ENCODE measurements at places on chromosomes 4 and X.
A peak's percentile ranks its signal among the peaks of the same experiment; 100 is the strongest.

- DNase-seq: peak; percentile 65
Measured at GRCh38 chr4:139300431-139301112, 733 bp upstream of the NAA15 start.

- DNase-seq: no peak
Measured at GRCh38 chr4:145928748-145929147, 9.9 kb downstream of the ZNF827 start.

- no peak for DNase-seq
Measured at GRCh38 chr4:60737858-60738257, 462.3 kb upstream of the ADGRL3 start.

DNA sequence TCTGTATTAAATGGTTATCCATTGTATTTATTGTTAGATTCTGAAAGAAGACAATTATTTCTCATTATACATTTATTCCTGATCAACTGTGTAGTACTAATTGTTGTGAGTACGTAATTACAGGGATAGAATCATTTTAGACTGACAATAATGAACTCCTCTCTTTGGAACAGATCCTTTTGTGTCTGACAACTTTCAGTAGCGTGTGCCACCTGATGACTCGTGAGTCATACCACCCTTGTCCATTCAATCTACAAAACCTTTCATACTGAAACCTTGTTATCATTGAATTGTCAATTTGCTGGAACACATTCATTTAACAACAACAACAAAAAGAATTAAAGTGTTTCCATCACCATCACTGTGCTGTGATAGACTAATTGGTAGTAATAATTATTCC is 602.7 kb upstream of the PCDH7 start:
- no peak for DNase-seq

DNA sequence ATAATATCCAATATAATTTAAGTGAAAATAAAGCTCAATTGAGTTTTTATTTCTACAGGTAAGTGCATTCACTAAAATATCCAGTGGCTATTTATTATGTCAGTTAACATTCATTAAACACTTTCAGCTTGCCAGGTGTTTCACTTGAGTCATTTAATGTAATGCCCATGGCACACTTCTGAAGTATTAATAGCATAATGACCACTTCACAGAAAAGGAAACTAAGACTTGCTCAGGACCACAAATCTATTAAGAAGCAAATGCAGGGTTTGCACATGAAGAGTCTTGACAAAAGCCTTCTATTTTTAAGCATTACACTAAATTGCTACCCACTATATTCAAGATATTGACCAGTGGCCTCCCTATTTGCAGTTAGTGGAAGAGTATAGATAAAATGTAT is 612.7 kb downstream of the KCTD8 start:
- DNase-seq: no peak

GRCh38 chrX:100625985-100626491 is 10.6 kb downstream of the TSPAN6 start:
- no peak for DNase-seq

DNA sequence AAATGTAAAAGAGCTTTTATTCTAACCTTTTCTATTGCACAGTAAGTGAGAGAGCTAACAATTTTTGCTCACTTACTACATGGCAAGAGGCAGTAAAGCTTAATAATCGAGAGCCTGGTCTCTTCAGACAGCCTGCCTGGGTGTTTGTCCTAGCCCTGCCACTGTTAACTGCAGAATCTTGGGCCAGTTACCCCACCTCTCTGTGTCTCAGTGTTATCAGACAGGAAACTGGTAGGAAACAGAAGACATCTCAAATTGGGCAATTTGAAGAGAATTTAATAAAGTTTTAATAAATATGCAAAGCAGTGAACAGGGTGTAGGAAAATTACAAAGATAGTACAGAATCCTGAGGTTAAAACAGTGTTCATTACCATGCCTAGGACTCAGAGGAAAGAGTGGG is 13.4 kb downstream of the STAP1 start:
- DNase-seq: peak; percentile 82

GRCh38 chrX:133477986-133478385 is 62.7 kb upstream of the GPC4 start:
- DNase-seq: no peak

DNA sequence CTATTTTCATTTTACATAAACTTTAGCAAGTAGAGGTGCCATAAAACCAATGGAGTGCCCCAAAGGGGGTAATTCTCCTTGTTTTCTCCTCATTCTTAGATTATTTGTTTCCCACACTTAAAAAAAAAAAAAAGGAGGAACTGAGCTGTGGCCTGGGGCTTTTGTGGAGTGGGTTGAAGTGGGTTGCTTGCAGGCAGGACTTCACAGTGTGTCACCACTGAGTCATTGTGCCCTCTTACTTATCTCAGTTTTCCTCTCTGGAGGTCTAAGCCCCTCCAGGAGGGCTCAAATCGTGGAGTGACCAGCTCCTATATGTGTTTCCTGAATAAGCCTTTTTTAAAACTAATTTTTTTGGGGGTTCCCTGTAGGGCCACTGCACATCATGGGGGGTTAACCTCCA is 69.0 kb downstream of the SLC16A2 start:
- DNase-seq: no peak

Measured in hematopoietic multipotent progenitor cell treated with erythropoietin and hydrocortisone succinate and interleukin-3 and kit ligand, for 8 days (in vitro differentiated cells).